Smooth muscle cell of bladder (primary cell): ENCODE measurements at places on chromosomes 16 and 17. TPM values are rescaled to one million over a fixed set of nuclear protein-coding genes. Genes with fewer than 3 reads are reported as not detected.

Gene CD300E
- not detected in 2 replicates for total RNA-seq

Gene ARHGAP27
- 0.71 and 2.2 TPM in 2 replicates for total RNA-seq

Gene GAST
- total RNA-seq: not detected in 2 replicates

Gene KRT27
- total RNA-seq: not detected in 2 replicates

Gene SERPINF2
- under 0.01 and 0.28 TPM in 2 replicates for total RNA-seq

Gene SETD1A
- total RNA-seq: 1.3 and 2.3 TPM in 2 replicates

Gene ACSM2A
- not detected in 2 replicates for total RNA-seq

Gene SRCIN1
- not detected in 2 replicates for total RNA-seq

Gene CCL3
- not detected in 2 replicates for total RNA-seq

Gene NFE2L1
- total RNA-seq: 80.6 and 90.0 TPM in 2 replicates

Gene GJC1
- 5.1 and 7.1 TPM in 2 replicates for total RNA-seq

Gene SCN4A
- total RNA-seq: under 0.01 TPM in 1 of 2 replicates, not detected in the other

Gene ZNF286A
- 40.8 and 45.7 TPM in 2 replicates for total RNA-seq

Gene HS3ST2
- not detected in 2 replicates for total RNA-seq

Gene RMI2
- 1.4 and 1.5 TPM in 2 replicates for total RNA-seq

Gene WFIKKN2
- under 0.01 and 0.09 TPM in 2 replicates for total RNA-seq

Gene ARHGDIG
- 0.28 and 1.8 TPM in 2 replicates for total RNA-seq

Gene FBXL16
- total RNA-seq: not detected in 2 replicates

Gene FBXO39
- under 0.01 and 0.14 TPM in 2 replicates for total RNA-seq

Gene CDH1
- under 0.01 and 0.09 TPM in 2 replicates for total RNA-seq

Gene COX6A2
- total RNA-seq: not detected in 2 replicates

Gene TMED6
- 0.28 TPM in 1 of 2 replicates, not detected in the other for total RNA-seq

Gene ARSG
- 1.6 and 2.6 TPM in 2 replicates for total RNA-seq

Gene RNF43
- not detected in 2 replicates for total RNA-seq

Gene PDE6G
- total RNA-seq: 0.65 TPM in 1 of 2 replicates, not detected in the other

Gene KIF22
- total RNA-seq: 5.5 and 8.0 TPM in 2 replicates

Gene MTSS2
- total RNA-seq: 12.5 and 14.3 TPM in 2 replicates

Gene CCDC144A
- 1.1 and 3.5 TPM in 2 replicates for total RNA-seq

Gene AARS1
- 230 and 231 TPM in 2 replicates for total RNA-seq

Gene PIMREG
- 2.7 and 4.3 TPM in 2 replicates for total RNA-seq

Gene GALK1
- total RNA-seq: 43.2 and 49.0 TPM in 2 replicates

Gene RPS15A
- 1,960 and 2,370 TPM in 2 replicates for total RNA-seq

Gene MEFV
- total RNA-seq: under 0.01 and 0.14 TPM in 2 replicates

Gene KCNJ18
- total RNA-seq: not detected in 2 replicates

Gene CDH13
- 36.1 and 61.8 TPM in 2 replicates for total RNA-seq

Gene ABI3
- total RNA-seq: 0.09 and 0.14 TPM in 2 replicates
